ENCODE measurements at places on chromosomes 5 and 9.
A peak's percentile ranks its signal among the peaks of the same experiment; 100 is the strongest.

GRCh38 chr9:125494653-125494915, 212.4 kb downstream of the MAPKAP1 start:
- no peak for DNase-seq

DNA sequence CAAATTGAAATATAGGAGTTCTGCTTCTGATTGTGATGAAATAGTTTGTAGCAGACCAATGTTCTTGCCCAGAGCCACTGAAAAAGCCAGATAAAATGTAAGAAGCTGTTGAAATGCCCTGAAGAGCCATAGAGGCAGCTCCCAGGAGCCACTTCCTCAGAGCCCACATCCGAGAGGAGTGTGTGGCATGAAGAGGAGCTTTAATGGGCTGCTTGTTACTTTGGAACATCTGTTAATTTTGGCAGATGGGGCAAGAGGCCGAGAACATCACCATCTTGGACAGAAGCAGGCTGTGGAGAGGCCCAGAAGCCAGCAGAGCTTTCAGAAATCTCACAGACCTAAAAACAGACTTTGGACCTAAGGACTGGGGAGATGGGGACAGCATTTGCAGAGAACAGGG, 370.8 kb downstream of the GADD45G start:
- no peak for DNase-seq

- no peak for DNase-seq
Measured at GRCh38 chr5:115375893-115376292, 79.4 kb upstream of the CCDC112 start.

GRCh38 chr5:128366147-128366546, 171.9 kb downstream of the FBN2 start:
- no peak for DNase-seq

DNA sequence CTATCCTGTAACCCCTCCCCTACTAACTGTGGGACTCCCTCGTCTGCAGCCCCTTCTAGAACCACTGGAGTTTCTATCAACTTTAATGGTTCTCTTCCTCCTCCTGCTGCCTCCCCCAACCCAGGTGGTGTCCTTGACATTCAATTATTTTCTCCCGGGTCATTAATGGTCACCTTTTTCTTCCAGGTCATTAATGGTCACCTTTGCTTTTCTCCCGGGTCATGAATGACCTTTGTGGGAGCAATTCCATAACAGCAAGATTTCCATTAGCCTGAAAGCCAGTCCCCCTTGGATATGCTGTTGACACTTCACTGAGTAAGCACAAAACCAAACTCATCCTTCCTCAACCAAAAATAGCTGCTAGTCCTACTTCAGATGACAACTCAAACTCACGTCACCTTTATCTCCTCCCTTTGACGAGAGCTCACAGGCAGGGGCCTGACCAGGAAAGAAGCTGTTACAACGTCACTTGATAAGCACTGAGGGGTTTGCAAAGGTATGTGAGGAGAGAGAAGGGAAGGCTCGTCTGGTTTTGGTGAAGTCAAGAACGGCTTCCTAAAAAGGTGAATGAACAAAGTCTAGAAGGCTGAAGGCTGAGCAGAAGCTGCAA, 10.9 kb downstream of the CCDC127 start:
- DNase-seq, result no peak

DNA sequence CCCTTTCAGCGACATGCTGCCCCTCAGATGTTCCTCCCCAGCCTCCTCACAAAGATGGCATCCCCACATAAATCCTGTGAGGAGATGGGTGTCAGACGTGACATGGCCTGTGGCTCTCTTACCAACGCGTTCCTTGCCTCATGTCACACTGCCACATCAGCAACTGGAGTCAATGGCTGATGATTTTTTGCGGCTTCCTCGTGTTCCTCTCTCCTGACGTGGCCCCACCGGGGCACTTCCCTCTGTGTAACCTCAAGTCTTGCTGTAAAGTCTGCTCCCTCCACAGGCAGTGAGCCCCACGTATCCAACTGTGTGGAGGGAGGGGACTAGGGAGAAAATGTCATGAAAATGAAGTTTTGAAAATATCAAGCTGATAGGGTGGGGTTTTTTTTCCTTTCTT, 53.2 kb upstream of the SHISAL2B start:
- peak; percentile 3 for DNase-seq

GRCh38 chr5:124745007-124745927, 1.2 kb downstream of the ZNF608 start:
- DNase-seq, result no peak

DNA sequence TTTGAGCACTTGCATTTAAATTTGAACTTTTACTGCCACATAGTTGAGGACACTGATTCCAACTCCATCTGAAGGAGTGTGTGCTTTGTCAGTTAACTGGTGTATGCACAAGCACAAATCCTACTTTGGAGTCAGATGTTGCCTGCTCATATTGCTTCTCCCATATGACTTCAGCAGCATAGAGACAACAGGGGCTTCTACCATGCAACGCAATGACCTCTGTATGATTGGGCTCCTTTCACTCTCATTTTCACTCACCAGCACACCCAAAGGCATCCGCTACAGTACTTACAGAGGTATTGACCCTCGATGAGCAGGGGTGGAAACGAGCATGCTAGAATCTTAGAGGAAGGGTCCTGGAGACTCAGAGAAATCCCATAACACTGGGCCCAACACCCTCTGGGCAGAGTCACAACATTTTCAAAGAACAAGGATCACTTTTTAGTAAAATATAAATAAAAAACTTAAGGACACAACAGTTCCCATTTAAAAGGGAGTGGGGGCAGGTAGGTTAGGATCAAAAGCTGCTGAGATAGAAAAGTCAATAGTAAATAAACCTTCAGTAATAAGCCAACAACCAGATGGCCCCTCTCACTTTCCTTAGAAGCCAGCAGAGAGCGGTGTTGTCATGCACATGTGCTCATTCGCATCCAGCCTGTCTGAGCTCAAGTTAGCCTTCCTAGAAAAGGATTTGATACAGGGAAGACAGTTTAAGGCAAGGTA, 203.8 kb downstream of the SNCAIP start:
- no peak for DNase-seq

GRCh38 chr9:38020151-38021076, 48.6 kb downstream of the SHB start:
- DNase-seq, result no peak

DNA sequence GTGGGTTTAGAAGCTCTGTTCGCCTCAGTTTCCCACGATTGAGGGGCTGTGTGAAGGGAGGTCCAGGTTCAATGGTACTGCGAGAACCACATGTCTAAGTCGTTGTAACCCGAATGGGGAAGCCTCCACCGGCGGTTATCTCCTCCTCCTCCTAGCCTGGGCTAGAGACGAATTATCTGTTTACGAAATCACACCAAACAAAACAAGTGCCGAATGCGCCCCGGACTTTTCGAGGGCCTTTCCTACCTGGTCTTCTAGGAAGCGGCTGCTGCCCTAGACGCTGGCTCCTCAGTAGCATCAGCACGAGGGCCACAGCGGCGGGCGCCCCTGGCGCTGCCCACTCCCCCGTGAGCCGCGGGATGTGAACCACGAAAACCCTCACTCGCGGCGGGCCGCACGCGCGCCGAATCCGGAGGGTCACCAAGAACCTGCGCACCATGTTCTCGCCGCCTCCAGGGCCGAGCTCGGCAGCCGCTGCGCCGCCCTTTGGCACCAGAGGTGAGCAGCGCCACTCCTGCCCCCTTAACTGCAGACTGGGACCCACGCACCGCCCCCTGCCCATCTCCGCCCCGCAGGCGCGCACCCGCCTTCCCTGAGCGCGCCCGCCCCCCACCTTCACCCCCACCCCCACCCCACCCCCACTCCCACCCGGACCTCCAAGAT, at the start of gene CDKN2A:
TSS of gene CDKN2A (minus strand) at position 500 of the 663 bp plus-strand sequence.
- DNase-seq, result no peak

- no peak for DNase-seq
Measured at GRCh38 chr5:107437986-107438510, 232.7 kb downstream of the EFNA5 start.

GRCh38 chr5:179313849-179314521, 31.3 kb downstream of the ADAMTS2 start:
- no peak for DNase-seq

GRCh38 chr5:139882316-139882715, 86.7 kb downstream of the PSD2 start:
- no peak for DNase-seq

GRCh38 chr9:78806492-78807160, 509.7 kb downstream of the PSAT1 start:
- no peak for DNase-seq

- DNase-seq, result peak; percentile 78
Measured at GRCh38 chr5:14871214-14872069, at the start of gene ANKH. TSS of gene ANKH (minus strand) at chr5:14871778. CDS start at chr5:14871447, 331 bp downstream.

- no peak for DNase-seq
Measured at GRCh38 chr9:437066-437465, 222.4 kb downstream of the DOCK8 start.

GRCh38 chr9:126217250-126217653, 109.4 kb upstream of the MVB12B start:
- DNase-seq, result no peak

- DNase-seq, result no peak
Measured at GRCh38 chr5:158320178-158320674, 461.3 kb upstream of the CLINT1 start.

DNA sequence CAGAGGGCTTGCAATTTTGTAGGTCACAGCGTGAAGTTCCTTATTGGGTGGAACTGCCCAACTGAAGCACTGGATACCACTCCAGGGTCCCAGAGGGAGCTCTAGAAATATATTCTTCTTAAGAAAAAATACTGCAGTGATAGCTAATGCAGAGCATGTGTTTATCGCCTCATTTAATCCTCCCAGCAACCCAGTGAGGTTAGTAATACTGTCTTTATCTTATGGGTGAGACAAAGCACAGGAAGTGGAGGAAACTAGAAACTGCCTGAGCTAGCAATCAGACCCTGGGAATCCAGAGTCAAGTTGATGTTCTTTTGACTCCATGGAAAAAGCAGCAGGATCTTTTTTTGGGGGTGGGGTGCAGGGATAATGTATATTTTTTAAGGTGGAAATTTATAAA, 153.3 kb downstream of the PJA2 start:
- DNase-seq, result no peak

DNA sequence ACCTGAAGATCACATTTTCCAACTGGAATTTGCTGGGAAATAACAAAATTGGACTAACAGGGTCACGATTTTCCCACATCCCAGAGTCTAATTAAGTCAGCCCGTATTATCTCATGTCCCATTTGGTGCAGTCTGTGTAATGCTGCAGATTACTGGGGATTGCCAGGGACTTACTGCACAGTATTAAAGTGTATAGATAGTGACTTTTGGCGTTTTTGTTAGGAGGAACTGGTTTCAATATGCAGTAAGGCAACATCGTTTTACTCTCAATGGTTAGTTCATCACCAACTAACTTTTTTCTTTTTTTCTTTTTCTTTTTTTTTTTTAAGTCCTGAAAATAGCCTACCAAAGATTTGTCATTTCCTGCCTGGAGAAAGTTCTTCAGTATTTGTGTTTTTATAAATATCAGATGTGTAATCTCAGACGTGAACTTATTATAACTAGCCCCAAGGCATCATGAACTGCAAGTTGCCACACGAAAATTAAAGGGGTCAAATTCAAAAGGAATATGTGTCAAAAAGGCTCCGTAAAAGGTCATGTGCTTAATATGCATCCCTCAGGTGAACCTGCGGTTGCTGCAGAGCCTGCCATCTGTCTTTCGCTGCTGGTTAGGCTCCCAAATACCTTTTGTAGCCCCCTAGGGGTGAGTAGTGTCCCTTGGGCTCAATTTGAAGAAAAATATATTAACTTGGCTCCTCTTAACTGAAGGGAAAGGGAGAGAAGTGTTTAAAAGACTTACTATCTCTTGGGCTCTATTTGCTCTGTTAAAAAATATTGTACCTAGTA, 176.7 kb upstream of the ADAMTSL1 start:
- no peak for DNase-seq

- DNase-seq, result no peak
Measured at GRCh38 chr9:132182314-132183091, 20.6 kb downstream of the NTNG2 start.

GRCh38 chr5:55868846-55869245, 17.7 kb downstream of the IL31RA start:
- DNase-seq, result peak; percentile 74

GRCh38 chr9:21789541-21790037, 12.8 kb upstream of the MTAP start:
- DNase-seq, result peak; percentile 41

DNA sequence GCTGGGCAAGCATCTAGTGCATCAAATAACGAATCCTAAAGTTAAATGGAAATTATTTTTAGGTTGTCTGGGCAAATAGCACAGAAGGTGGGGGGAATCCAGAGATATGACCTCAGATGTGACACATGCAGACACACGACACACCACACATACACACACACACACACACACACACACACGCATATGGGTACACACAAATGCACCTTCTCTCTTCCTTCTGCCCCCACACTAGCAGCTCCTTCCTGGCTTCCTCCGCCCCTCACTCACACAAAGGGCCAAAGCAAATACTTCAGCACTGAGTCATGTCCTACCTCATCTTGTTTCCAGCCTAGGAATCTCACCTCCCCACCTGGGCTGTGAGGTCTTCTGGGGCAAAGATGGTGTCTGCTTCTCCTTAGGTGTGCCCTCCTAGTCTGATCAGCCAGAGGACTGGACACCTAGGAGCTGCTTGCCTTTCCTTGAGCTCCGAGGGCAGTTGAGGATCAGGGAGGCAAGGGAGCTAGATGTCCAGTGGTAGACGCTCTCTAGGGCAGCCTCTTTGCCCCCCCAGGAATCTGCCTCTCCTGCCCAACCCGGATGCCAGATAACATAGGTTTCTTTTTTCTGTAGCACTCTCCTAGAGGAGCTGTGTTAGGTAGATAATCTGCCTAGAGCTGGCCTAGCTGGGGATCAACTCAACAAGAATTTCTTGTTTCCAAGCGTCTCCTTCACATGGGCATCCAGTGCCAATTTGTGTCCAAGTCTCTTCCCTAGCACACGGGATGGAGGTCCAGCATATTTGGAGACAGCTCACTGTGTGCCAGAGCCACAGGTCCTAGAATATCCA, 14.3 kb upstream of the JADE2 start:
- peak; percentile 70 for DNase-seq

GRCh38 chr9:97431549-97432143, 19.8 kb downstream of the TDRD7 start:
- no peak for DNase-seq

GRCh38 chr9:90974016-90974415, 172.4 kb downstream of the SYK start:
- no peak for DNase-seq

DNA sequence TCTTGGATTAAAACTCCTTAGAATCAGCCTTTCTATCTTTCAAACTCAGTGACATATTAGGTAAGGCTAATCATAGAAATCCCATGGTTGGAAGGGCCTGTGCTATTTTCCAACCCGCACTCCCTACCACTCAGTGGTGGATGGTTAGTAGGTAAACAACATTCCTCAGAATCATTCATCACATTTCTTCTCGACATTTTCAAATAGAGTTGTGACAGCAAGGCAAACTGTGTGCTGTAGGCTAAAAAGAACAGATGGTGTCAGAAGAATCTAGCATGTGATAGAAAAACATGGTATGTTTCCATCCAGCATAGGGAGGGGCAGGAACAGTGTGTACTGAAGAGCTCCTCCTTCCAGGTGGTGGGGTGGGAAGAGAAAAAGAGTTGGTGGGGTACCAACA, 227.3 kb upstream of the NMUR2 start:
- no peak for DNase-seq

GRCh38 chr5:141877356-141878185, 639 bp downstream of the PCDH1 start:
- no peak for DNase-seq

- DNase-seq, result no peak
Measured at GRCh38 chr9:76203373-76203772, 190.9 kb downstream of the RFK start.

- DNase-seq, result no peak
Measured at GRCh38 chr5:96772542-96772941, 35.2 kb downstream of the ERAP1 start.

- DNase-seq, result no peak
Measured at GRCh38 chr5:38375423-38375822, 117.1 kb downstream of the EGFLAM start.

- DNase-seq, result no peak
Measured at GRCh38 chr5:139105621-139106071, 92.5 kb downstream of the SIL1 start.

Measured in stimulated activated CD4-positive, alpha-beta T cell treated with anti-CD3 and anti-CD28 coated beads, Interleukin-1b, Interleukin-23, amount 100 ng/mL, for 48 hours (primary cell).